ENCODE measurements at places on chromosomes 7 and 10.

- no peak for DNase-seq
These were observed 27.7 kb upstream of the INSIG1 start for GRCh38 chr7:155269766-155270585.

- no peak for DNase-seq
These were observed 137.6 kb upstream of the SVIL start for GRCh38 chr10:29772403-29772802.

DNA sequence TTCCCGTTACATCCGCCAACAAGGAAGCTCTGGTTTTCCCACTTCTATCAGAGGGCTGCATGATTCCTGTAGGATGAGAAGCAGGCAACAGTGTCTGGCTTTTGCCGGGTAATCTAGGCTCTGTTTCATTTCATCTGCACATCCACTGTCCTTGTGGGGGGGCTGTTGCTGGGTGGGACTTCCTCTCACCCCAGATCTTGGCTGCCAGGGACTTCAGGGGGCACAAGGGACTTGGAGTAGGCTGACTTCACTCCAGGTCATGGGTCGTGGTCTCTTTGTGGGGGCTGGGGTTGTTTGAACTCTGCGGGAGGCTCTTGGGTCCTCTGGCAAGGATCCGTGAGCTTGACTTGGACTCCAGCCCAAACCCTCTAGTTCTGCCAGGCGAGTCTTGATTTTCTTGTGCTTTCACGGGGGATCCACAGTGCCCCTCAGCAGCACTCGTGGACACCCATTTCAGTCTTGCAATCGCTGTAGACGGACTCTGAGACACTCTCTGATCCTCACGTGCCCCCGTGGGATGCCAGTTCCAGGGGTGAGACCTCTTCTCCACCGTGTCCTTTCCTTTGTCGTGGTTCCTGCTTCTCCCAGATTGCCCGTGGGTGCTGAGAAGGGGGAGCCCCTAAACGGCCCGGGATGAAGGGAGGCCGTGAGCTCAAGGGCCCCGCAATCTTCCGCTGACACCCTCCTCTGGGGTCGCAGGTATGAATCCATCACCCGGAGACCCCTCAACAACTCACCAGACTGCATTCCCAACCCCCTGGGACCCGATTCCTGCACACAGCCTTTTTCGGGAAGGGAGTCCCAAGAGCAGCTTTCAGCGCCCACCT, 21.4 kb upstream of the ZNF273 start:
- DNase-seq: no peak

DNA sequence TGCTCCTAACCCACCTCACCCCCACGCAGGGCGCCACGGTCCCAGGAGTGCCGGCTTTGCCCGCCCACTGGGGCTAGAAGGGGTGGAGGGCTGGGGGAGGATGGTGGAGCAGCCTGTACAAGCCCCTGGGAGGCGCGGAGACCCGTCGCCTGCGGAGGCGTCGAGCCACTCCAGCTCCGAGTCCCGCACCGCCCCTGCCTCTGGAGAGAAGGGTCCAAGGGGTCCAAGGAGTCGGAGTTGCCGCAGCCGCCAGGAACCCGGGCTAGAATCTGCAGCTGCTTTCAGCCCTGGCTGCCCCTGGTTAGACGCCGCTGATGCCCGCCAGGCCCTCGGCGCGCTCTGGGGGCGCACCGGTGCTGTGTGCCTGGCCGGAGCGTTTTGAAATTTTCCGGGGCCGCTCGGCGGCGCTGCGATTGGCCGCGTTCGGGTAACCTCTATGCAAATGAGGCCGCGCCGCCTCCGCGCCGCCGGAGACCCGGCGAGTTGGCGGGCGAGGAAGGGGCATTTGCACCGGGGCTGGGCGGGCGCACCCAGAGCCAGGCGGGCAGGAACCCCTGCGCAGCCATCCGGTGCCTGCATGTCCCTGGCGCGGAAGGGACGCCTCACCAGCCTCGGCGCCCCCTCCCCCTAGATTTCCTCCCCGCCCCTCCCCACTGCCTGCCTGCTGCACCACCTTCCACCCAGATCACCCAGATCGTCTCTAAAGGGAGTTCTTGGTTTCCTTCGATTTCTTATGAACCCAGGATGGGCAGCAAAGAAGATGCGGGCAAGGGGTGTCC, at the start of gene HMX2:
TSS of gene HMX2 (plus strand) at position 502 of the 779 bp plus-strand sequence. CDS start at position 745, 243 bp downstream.
- DNase-seq: no peak

GRCh38 chr7:82319674-82320118, 123.9 kb downstream of the CACNA2D1 start:
- peak; percentile 85 for DNase-seq

DNA sequence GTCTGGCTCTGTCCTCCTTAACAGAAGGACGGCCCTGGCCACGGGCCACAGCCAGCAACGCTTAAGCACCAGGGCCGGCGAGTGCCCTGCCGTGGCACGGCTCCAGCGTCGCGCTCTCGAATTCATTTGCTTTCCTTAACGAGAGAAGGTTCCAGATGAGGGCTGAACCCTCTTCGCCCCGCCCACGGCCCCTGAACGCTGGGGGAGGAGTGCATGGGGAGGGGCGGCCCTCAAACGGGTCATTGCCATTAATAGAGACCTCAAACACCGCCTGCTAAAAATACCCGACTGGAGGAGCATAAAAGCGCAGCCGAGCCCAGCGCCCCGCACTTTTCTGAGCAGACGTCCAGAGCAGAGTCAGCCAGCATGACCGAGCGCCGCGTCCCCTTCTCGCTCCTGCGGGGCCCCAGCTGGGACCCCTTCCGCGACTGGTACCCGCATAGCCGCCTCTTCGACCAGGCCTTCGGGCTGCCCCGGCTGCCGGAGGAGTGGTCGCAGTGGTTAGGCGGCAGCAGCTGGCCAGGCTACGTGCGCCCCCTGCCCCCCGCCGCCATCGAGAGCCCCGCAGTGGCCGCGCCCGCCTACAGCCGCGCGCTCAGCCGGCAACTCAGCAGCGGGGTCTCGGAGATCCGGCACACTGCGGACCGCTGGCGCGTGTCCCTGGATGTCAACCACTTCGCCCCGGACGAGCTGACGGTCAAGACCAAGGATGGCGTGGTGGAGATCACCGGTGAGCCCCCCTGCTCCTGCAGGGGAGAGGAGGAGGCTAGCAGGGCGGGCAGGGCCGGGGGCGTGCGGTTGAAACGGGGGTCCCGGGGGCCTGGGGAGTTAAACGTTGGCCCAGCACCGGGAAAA, at the start of gene HSPB1:
TSS of gene HSPB1 (plus strand) at position 327 of the 855 bp plus-strand sequence. CDS start at position 367, 40 bp downstream.
- peak; percentile 81 for DNase-seq

DNA sequence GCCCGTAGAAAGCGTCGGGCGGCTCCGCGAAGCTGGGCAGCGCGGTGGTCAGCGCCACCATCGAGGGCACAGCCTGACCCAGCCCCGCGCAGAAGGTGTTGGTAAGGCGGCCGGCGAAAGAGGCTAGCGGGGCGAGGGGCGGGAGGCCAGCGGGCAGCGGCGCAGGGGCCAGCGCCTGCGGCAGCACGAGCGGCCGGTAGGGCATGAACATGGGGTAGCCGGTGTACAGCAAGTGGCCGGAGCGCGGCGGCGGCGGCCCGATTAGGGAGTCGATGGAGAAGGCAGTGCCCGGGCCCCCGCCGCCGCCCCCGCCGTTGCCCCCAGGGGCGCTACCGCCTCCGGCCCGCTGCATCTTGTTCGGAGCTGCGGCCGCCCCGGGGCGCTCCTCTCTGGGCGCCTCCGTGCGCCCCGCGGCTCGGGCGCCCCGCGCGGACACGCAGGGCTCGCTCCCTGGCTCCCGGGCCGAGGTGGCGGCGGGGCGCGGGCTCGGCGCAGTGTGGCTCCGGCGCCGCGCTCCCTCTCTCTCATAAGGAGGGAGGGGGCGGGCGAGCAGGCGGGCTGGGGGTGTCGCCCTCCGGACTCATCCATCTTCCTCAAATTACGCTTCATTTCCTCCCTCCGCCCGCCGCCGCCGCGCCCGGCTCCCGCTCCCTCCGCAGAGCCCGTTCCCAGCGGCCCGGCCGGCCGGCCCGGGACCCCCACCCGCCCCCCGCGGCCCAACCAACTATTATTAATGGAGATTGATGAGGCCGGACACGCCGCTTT, at the start of gene GBX1:
TSS of gene GBX1 (minus strand) at position 498 of the 765 bp plus-strand sequence. CDS start at position 352, 146 bp downstream.
- no peak for DNase-seq

GRCh38 chr10:132961420-132961786, 19.0 kb upstream of the CFAP46 start:
- DNase-seq: no peak

GRCh38 chr7:39027491-39027890, 49.8 kb downstream of the POU6F2 start:
- DNase-seq: no peak

DNA sequence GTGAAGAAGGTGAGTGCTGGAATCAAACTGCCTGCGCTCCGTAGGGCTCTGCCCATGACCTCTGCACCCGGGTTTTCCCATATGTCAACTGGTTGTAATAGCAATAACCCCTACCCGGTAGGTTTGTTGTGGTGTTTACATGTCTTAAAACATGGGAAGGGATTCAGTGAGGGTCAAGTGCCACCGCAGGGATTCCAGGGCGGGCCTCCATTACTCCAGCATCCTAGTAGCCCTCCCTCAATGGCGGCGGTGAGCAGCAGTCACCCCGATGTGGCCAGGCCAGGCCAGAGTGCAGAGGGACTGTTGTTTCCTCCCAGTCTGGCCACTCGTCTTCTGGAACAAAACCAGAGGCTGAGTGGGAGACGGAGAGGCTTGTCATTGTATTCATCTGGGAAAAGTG, 37.6 kb upstream of the ENO4 start:
- no peak for DNase-seq

DNA sequence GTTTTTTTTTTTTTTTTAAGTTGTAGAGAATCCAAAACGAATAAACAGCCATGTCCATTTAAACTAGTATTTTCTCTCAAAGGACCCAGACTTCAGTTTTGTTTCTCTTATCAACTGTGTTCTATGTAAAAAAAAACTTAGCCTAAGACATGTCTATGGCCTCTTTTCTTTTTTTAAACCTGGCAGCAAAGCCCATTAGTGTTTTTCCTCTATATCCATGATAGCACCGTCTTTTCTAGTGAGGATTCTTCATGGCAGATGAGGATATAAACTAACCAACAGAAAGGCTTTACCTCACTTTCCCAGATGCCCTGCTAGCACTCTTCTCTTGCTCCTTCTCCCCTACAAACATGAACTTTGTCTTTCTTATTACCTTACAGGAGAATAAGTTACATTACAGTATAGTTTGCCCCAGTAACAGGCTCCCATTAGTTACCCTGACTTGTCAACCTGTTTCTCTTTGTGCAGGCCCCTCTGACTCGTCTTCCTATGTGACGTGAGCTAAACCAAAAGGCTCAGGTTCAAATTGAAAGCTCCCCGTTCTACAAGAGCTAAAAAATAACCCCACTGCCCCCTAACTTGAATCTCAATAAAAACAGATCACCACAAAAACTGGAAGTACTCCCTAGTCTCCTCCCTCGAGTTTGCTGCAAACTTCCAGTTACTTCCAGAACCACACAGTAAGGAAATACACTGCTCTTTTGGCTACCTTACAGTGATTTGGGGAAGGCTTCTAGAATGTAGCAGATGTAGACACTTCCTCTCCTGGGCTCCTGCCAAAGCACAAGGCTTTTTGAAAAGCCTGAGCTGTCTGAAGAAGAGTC, 20.1 kb downstream of the P4HA1 start:
- DNase-seq: peak; percentile 75

- no peak for DNase-seq
These were observed 10.3 kb upstream of the C10orf120 start for GRCh38 chr10:122709971-122710370.

- peak; percentile 54 for DNase-seq
These were observed 329.0 kb downstream of the RNLS start for GRCh38 chr10:88254091-88254490.

DNA sequence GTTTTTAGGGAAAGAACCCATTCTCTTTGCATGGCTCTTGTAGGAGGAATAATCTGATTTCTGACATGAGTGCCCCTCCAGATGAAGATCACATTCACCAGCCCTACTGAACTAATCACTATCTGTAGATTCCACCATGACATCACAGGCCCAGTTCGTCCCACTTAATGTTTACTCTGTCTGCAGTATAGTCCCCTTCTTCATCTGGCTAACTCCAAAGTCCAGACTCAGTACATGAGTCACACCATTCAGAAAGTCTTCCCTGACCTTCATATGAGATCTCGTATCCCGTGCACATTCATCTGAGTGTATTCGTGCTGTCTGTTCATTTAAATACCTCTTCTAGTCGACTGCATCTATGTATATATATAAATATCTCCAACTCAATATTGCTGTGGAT, 366.5 kb upstream of the AKR1E2 start:
- no peak for DNase-seq

DNA sequence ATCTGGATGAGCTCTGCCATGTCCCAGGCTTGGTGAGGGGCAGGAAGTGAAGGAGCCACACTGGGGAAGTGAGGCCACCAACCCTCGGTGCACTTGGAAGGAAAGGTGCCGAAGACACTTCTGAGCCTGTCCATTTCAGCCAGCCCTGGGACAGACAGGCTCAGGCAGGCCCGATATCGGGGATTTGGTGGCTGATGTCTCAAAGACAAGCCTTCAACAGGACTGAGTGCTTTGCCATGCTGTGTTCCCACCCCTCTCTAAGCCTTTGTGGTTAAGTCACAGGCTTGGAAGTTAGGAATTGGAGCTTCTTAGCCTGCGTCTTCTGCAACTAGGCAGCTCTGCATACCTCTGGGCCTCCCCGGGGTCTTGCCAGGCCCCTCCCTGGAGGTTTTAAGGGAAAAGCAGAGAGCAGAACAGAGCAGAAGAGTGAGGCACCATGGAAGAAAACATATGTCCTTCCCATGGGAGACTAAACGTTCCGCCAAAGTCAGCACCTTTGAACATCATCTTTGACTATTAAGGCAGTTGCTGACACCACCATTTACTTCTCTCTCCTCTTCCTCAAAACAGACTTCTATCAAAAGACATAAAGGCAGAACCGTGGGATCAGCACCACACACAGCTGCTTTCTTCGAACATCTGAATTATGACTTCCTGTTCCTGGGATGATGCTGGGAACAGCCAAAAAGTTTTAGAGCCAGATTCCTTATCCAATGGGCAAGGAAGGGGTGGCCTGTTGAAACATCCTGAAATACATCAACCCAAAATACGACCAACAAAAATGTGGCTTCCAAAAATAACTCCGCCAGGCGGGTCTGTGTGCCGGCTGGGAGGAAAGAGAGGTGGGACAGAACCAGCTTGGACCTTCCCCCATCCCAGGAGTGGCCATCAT, 71.8 kb downstream of the AFAP1L2 start:
- DNase-seq: peak; percentile 15

- no peak for DNase-seq
These were observed 7.3 kb downstream of the LFNG start for GRCh38 chr7:2526659-2527504.

DNA sequence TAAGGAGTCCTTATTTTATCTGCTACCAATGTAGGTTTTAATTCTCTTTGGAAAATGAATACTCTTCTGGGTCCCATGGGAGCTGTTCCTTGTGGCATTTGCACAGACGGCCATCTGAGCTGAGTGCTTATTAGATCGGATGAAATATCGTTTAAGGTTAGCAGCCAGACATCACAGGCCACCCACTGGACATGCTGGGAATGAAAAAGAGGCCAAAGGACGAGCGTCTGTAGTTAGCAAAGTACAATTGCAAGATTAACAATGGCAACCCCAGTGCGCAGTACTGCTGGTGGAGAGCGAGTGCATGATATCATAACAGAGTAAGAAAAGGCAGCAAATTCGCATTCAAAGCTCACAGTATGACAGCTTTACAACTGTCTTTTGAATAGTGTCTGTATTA, 28.3 kb upstream of the CREB5 start:
- no peak for DNase-seq

DNA sequence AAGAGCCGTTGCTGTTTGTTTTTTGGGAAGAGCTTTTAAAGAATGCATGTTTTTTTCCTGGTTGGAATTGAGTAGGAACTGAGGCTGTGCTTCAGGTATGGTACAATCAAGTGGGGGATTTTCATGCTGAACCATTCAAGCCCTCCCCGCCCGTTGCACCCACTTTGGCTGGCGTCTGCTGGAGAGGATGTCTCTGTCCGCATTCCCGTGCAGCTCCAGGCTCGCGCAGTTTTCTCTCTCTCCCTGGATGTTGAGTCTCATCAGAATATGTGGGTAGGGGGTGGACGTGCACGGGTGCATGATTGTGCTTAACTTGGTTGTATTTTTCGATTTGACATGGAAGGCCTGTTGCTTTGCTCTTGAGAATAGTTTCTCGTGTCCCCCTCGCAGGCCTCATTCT, 31.6 kb downstream of the PFKFB3 start:
- no peak for DNase-seq

All from GM04504 (cell line).